ENCODE measurements at places on chromosomes 7 and 10.

DNA sequence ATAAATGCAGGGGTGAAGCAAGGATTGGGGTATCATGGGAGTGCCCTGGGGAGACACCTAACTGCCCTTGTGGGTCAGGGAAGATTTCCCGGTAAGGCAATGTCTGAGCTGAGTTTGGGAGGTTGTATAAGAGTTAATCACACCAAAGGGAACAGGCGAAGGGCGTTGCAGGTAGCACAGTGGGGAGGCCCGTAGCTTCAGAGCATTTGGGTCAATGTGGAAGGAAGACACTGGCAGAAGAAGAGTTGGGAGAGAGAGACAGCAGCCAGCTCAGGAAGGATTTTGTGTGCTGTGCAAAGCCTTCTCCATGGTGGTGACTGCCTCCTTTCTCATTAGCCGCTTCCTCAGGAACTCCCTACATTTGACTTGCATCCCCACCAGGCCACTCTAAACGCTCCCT is 80.8 kb upstream of the LEP start:
- DNase-seq = no peak

DNA sequence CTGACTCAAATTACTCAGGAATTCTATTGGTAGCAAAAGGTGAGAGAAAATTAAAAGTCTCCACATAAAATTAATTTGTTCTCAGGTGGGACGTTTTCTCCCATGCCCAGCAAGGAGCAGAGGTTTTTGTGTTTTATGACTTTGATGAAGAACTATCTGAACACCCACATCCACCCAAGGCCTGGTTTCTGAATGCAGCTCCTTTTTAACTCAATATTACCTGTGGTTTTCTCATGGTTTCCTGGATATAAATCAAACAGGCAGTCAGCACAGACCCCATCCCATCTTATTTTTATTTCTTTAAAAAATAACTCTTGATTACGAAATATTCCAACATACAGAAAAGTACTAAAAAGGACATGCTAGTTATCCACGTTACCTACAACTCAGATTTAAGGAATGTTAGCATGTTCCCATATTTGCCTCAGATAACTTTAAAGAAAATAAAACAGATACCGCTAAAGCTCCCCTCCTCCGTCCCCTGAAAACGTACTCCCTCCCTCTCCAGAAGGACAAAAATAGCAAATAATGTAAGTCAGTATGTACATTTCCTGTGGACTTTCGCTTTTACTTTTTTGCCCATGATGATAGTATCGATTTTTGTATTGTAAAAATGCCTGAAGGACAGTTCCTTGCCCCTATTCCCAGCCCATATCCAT is 43.4 kb downstream of the GLI3 start:
- DNase-seq = no peak

- DNase-seq = no peak
These were observed 24.3 kb upstream of the ST7 start for GRCh38 chr7:116929021-116929420.

GRCh38 chr10:113986316-113986715 is 57.4 kb upstream of the ADRB1 start:
- DNase-seq = no peak

GRCh38 chr7:83469076-83469475 is 179.9 kb downstream of the SEMA3E start:
- DNase-seq = no peak

DNA sequence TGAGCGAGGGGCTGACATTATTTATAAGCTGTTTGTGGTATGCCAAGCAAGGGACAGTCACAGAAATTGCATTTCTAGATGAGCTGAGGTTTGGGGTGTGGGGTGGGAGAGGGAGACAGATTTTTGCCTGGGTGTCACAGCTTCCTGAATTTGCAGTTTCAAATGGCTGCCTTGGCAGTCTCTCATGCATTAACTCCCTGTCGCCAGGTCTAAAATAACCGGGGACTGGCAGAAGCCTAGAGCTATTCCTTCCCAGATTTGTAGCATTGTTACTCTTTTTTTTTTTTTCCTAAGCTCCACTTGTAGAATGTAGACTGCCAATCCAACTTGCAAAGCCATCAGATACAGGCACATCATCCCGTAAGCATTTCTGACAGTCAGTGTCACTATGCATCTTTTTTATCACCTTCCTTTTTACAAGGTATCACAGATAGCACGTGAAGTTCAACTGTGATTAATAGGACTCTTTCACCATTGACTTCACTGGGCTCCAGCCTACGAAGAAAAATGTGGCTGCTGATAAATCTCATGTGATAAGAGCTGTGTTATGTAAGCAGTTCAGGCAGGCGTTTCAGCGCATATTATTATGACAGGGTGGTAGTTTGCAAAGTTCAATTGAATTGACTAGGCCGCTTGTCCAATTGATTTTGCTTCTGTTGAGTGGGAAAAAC is 130.7 kb upstream of the CELF2 start:
- no peak for DNase-seq

GRCh38 chr7:148850564-148850963 is 33.5 kb downstream of the EZH2 start:
- DNase-seq = no peak

- DNase-seq = no peak
These were observed 54.9 kb downstream of the SEMA3E start for GRCh38 chr7:83593921-83594475.

DNA sequence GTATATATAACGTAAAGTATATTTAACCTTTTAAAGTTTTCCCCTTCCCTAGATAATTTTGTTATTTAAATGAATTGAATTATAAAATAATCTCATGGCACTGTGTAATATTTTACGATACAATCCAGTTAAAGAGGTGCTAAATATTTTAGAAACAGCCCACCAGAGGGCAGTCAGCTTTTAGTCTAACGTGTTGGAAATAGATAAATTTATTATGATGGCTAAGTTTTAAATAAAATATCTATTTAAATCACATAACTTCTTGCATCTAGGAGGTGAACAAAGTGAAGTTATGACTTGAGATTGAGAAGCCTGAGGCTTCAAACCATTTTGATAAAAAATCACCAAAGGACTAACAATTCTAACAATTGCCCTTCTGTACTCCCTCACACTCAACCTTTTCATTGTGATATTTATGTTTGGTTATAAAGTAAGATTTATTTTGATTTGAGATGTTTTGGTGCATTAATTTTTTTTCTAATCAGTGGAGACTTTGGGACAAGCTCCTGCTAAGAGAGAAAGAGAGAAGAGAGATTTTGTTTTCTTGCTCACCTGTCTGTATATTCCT is 171.5 kb upstream of the SP4 start:
- peak; percentile 3 for DNase-seq

- DNase-seq = no peak
These were observed 35.0 kb downstream of the SUFU start for GRCh38 chr10:102538811-102539210.

GRCh38 chr7:137977173-137977572 is 24.7 kb downstream of the CREB3L2 start:
- DNase-seq = no peak

DNA sequence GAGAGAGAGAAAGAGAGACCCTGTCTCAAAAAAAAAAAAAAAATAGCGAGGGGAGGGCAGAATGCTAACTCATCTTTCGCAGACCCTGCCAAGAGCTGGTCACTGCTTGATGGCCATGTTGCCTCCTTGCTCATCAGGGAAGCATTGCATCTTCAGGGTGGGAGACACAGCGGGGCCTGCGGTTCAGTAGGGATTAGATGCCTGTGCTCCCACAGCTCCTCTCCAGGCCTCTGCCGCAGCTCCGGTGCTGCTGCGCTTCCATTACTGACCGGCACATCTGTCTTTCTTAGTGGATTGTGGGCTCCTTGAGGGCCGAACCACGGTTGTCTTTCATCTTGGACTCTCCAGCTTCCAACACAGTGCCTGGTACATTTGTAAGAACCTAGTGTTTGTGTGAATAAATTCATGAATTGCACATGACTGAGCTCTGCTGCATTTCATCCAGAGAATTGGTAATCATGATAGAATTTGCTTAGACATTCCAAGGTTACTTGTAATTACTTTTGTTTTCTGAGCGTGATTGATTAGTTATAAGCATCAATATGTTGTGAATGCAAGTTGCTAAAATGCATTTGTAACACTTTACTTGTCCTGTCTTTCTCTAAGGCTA is 16.8 kb downstream of the HK1 start:
- no peak for DNase-seq

GRCh38 chr10:122515588-122516231 is 44.8 kb upstream of the DMBT1 start:
- peak; percentile 44 for DNase-seq

DNA sequence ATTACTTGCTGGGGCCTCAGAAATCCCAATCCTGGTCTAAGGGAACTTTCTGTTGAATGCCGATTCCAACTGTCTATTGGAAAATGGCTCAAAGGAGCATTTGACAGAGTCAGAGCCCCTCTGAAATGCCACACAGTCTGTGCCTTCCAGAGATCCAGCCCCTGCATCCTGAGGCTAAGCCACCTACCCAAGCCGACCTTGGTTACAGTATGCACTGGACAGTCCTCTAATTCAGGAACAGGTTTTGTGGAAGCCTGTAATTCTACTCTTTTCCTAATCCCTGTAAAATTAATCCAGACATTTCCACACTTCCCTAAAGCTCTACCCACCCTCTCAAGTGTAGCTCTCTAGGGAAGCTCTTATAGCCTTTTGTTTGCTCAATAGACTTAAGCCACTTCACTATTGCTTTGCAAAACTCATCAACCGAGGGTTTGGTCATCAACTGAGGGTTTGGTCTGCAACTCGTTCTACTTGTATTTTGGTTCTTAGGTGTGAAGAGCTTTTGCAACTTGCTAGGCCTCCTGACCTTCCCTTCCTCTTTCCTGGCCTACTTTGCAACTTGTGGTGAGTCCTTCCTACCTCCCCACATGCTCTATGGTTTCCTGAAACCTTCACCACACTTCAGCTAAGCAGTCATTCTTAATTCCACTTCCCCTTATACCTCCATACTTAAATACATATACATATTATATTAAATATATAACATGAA is 364.8 kb downstream of the SFMBT2 start:
- DNase-seq = no peak

- DNase-seq = no peak
These were observed 32.4 kb upstream of the KMT2E start for GRCh38 chr7:104981672-104982037.

DNA sequence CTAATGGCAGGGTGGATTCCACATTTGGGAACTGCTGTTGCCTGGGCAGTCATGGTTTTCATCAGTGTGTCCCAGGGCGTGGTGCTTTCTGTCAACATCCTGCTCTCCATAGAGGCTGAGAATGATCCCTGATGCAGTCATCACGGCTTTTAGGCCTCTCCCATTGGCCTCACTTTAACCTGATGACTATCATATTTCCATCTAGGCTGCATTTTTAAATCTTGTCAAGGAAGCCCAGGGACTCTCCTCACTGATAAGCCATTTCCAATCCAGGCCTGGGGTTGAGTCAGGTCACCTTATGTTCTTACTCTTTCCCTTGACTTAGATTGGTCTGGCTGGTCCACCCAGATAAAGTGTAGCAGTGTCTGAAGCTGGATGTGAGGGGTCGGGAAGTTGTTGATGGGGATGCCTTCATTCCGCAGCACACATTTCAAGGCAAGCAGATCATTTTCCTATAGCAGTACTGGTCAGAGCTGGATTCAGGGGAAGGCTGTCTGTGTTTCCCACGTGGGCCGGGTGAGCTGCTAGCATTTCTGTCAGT is 177.0 kb downstream of the AUTS2 start:
- DNase-seq = no peak

DNA sequence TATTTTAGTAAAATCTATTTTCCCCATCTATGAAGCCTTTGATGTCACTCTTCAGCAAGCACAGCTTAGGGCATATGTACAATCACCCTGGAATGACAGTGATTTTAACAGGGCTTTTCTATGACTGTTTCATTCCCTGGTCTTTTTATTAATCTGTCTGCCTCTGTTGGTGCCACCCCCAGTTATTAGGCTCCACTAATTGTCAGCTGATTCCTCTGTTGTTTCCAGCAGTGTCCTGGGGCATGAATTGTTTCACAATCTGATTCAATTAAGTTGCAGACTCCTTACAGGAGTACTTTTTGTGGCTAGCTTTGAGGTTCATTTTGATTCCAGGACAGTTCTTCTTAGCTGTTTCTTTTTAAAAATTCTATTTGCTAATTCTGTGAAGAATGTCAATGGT is 38.6 kb downstream of the MYO3A start:
- DNase-seq = no peak

DNA sequence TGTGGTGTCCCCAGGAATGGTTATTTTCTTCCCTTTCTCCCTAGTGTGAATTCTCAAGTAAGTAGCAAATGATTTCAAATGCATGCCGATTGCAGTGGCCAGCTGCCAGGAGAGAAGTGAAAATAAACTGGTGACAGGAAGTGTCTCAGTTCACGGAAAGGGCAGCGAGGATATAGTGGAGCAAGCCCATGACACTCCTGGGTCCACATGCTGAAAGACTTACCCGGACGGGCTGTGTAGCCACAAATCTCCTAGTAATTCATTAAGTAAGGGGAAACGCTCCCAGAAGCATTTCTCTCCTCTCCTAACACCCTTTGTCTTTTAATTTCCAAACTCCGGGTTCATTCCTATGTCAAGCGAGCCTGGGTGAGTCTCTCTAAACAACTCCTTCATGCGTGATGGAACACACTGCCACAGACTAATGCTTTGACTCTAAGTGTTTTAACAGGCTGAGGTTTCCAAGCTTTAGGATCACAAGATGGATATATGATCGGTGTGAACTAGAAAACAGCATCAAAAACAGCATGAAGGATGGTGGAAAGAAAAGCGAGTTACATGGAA is 125.6 kb downstream of the CYP26A1 start:
- no peak for DNase-seq

DNA sequence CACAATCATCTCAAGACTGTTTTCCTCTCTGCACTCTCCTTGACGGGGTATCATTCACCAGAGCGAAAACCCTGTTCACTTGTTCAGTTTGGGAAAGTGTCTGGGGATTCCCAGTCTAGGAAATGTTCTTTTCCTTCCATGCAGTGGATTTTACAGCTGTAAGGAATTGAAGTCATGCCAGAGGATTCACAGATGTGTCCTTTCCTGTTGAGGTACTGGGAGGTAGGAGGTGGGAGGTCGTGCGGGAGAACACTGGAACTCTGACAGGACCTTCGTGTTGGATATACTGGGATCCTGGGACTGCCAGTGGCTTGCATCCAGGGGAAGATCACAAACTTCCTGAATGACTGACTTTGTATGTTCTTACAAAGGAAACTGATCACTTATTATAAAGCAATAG is 185.5 kb downstream of the BMPER start:
- DNase-seq = no peak

Data from CD8-positive, alpha-beta memory T cell (primary cell).